ENCODE measurements at places on chromosomes 3 and 15.

DNA sequence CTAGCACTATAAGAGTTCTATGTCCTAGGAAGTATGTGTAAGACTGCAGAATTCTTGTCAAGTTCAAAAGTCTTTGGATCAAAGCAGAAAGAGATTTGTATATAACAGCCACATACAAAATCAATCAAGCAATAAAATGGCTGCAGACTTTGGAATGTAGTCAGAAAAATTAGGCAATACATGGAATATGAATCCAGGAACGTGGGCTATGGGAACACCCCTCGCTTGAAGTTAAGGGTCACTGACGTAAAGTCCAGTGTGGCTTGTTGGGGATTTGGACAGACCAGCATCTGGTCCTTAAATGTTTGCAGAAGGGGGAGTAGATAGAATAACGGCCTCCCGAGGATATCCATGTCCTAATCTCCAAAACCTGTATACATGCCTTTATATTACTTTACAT is 178.6 kb downstream of the ADAMTS9 start:
- no peak for DNase-seq

DNA sequence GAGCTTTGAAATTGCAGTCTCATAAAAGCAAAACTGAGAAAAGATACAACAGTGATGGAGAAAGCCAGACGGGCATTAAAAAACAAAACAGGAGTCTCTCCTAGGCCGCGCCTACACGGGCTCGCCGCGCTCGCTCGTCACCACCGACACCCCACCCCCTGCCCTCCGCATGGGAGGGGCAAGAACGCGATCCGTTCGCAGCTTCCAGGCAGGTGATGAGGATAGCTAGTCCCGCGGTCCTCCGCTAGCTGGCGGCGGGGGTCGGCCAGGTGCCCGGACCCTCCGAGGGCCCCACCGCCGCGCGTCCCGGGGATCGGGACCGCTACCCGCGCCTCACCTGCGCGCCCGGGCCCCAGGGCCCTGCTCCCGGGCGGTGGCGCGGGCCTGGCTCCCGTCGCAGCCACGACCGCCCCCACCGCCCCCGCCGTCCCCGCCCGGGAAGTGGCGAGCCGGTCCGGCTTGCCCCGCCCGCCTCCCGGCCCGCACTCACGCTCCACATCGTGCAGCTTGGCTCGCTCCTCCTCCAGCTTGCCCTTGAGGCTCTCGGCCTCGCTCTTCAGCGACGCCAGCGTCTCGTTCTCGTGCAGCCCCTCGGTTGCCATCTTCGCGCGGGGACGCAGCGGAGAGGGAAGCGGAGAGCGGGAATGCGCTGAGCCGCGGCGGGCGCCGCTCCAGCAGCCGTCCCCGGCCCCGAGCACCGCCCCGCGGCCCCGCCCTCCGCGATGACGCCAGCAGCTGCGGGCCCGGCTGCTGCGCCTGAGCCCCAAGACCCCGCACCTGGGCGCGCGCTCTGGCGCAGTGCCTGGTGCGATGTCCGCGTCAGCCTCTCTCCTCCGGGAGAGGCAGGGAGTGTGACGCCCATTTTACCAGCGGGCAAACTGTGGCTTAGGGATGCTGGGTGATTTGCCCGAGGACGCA is 11.7 kb downstream of the GNB5 start:
- peak; percentile 94 for DNase-seq

- no peak for DNase-seq
These were observed 49.3 kb downstream of the TMOD3 start for GRCh38 chr15:51878446-51879386.

GRCh38 chr3:169865176-169865767 is 4.5 kb downstream of the LRRC31 start:
- peak; percentile 61 for DNase-seq

DNA sequence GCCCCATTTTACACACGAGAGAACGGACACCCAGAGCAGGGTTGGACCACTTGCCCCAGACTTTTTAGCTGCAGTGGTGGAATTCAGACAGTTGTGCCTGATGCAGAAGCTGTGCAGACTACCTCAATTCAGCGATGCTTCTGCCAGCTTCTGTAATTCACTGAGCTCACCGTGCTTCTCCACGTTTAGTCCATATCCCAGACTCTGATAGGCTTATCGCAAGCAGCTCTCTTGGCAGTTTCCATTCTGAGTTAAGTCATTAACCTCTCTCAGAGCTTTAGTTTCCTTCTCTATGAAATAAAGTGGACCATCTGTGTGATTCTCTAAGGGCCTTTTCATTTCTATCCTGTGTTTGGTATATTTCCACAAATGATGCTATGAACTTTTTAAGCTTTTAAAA is 37.1 kb downstream of the ABHD17C start:
- DNase-seq, result no peak

All from naive B cell (primary cell).